ENCODE measurements at places on chromosomes 13 and 19. TPM values are rescaled to one million over a fixed set of nuclear protein-coding genes. Genes with fewer than 3 reads are reported as not detected.

GRCh38 chr13:24215732-24216131 lies 55.2 kb downstream of the SPATA13 start:
- peak; percentile 50 for DNase-seq

DNA sequence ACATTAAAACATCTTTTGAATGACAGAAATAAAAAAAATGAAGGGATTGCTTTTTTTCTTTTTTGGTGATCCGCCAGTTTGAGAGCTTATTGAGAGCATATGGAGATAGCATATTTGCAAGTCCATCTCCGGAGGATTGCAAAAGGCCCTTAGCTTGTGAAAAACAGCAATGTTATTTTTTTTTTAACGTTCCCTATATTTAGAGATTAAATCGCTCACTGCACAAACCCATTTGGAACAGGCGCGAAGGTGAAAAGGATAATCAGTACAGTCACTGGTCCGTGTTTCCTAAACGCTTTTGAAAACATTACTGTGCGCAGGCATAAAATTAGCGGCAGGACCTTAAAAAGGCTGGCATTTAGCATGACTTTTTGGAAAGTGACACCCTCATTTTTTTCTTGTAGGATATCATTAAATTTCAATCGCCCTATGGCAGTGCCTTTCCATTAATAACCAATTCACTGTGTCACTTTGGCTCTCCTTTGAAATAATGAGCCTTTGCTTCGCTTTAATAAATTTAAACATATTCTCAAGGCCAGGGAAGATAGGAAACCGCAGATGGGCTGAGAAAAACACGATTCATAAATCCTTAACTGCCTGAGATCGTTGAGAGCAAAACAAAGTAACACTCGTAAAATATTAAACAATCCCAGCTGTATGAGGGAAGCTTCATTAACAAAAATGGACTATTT lies 342.2 kb downstream of the DACH1 start:
- DNase-seq = no peak

The ODAD3 gene
- total RNA-seq = 1.7 TPM

The COL5A3 gene
- total RNA-seq = 0.14 TPM

- no peak for DNase-seq
Observed at GRCh38 chr19:38209671-38210457, 14.2 kb downstream of the DPF1 start.

Measured in H4 (cell line).